ENCODE measurements at places on chromosomes 6 and 20. TPM values are rescaled to one million over a fixed set of nuclear protein-coding genes. Genes with fewer than 3 reads are reported as not detected.

DNA sequence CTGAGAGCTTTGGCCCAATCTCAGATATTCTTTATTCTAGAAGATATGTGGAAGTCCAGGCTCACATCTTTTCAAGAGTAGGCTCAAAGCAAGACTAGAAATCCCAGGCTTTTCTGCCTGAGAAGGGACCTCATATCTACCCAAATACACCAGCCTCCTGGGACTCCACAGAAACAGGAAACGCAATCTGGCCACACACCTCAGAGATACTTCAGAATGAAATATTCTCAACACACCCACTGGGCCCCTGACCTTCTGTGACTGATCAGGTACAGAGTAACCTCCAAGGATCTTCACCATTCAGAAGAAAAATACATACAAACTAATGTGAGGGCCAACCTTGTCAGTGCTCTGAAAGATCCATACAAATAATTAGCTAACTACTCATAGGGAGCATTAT, 183.2 kb downstream of the HIVEP2 start:
- no peak overlapping the region for H3K27ac ChIP-seq
- peaks cover 10% of the 10 kb centered on the region for H3K4me1 ChIP-seq
- H3K4me3 ChIP-seq = no peak overlapping the region
- H3K36me3 ChIP-seq = peaks cover 46% of the 10 kb centered on the region
- DNase-seq = no peak

GRCh38 chr20:58361481-58362205, 27.4 kb upstream of the VAPB start:
- no peak overlapping the region for H3K27ac ChIP-seq
- peaks cover 38% of the 10 kb centered on the region for H3K4me1 ChIP-seq
- H3K4me3 ChIP-seq = no peak overlapping the region
- no peaks in the 10 kb centered on the region for H3K27me3 ChIP-seq
- no peak for DNase-seq
- no peaks in the 10 kb centered on the region for H3K36me3 ChIP-seq

GRCh38 chr6:53864781-53865180, 70.0 kb downstream of the LRRC1 start:
- DNase-seq = no peak
- H3K27ac ChIP-seq = peak overlapping the region; percentile 75
- no peaks in the 10 kb centered on the region for H3K4me1 ChIP-seq
- H3K36me3 ChIP-seq = no peaks in the 10 kb centered on the region
- H3K4me3 ChIP-seq = no peak overlapping the region

GRCh38 chr6:168619560-168620314, 178.8 kb downstream of the SMOC2 start:
- H3K27ac ChIP-seq = no peak overlapping the region
- H3K36me3 ChIP-seq = no peaks in the 10 kb centered on the region
- DNase-seq = peak; percentile 27

DNA sequence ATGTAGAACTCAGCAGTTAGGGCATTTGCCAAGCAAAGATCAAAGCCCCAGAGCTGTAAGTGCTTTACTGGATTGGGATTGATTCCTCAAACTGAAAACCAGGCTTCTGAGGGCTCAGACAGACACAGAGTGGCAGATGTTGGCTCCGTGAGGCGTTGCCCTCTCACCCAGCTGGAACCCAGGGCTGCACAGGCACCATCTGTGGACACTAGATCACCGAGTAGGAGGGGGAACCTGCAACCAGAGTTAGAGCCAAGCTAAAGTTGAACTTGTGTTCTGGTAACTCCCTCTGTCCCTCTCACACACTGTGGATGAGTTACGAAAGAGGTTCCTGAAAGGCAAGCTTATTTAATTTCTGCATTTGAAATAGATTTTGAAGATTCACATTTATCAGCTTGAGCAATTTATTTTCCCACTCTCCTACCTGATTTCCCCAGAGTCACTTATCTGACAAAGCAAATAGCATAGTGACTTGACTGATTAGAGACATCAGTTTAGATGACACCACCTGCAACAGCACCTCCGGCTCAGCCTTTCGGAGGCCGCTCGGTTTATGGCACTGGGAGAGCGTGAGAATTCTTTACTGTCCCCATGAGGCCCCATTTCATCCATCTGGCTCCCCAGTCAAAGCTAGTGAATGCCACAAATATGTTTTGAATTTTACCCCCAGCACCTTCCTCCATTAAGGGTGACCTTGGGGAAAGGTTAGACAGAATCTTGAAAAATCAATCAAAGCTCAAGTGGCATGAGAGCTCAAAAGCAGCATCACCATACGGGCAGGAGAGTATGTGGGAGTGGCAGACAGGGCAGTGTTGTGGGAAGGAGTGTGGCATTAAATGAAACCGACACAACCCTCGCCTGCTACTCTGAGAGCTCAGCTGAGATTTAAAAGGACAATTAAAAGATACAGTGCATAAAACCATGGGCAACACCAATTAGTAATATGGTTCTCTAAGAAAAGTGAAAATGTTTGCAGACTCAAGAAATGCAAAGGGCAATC, 48.5 kb downstream of the RPF2 start:
- H3K4me1 ChIP-seq = no peaks in the 10 kb centered on the region
- H3K27ac ChIP-seq = no peak overlapping the region
- H3K27me3 ChIP-seq = peaks cover 5% of the 10 kb centered on the region
- no peak for DNase-seq
- no peak overlapping the region for H3K4me3 ChIP-seq

DNA sequence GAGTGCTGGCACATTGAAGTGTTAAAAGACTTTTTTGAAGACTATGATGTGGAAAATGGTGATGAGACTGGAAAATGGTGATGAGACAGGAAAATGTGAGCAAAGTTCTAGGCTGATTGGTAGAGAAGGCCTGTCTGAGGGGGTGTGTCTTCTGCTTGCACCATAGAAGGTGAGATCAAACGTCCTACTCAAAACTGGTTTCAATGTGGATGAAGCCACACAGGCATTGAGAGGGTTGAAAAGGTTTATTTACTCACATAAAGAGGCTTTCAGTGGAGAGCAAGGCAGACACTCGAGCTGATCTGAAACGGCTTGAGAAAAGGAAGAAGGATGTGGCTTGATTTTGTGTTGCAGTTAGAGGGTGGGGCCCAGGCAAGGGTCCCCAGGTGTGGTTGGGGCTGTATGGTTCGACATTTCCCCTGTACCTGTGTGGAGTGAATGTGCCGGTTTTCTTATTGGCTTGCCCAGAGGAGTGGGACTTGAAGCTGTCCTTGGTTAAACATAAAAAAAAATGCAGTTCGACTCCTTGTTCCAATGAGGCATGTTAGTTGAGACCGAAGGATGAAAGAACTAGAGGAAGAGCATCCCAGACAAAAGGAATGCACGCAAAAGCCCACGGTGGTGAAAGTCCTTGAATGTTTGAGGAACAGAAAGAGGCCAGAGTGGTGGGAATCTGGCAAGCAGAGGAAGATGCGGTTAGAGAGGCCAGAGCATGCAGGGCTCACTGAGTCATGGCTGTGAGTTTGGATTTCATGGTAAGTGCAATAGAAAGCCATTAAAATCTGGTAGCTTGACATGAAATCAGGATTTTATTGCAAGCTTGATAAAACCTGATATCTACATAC, 172.3 kb downstream of the EPM2A start:
- DNase-seq = no peak
- H3K36me3 ChIP-seq = no peaks in the 10 kb centered on the region
- H3K27me3 ChIP-seq = no peaks in the 10 kb centered on the region

DNA sequence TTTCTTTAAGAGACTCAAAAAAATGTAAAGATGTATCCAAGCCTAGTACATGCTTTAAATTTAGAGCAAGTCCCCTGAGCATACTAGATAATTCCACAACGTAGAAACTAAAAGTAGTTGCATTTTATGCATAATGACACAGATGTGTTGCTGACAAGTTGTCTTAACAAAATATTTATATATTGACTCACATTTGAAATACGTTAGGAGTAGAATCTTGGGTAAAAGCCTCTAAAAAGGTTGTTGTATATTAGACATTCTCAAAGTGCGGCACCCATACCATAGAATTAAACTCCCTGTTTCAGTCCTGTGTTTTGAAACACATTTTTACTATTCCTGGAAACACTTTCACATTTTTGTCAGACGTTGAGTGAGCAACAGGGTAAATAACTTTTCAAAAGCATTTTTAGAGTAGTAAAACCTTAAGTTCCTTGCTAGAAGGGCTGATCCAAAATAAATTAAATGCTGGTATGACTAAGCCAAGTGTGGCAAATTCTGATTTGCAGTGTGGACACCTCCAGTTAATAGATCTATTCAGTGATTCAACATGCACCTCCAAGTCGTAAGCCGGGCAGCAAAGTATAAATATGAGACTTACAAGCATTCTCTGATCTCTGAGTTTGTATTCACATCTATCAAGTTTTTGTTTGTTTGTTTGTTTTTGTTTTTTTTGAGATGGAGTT, 97.5 kb downstream of the GMDS start:
- no peak overlapping the region for H3K27ac ChIP-seq
- H3K4me1 ChIP-seq = no peaks in the 10 kb centered on the region
- H3K27me3 ChIP-seq = no peaks in the 10 kb centered on the region
- H3K36me3 ChIP-seq = no peaks in the 10 kb centered on the region

GRCh38 chr20:36573798-36574365, 485 bp downstream of the TGIF2 start:
- no peaks in the 10 kb centered on the region for H3K27me3 ChIP-seq
- peak overlapping the region; percentile 82 for H3K4me3 ChIP-seq

DNA sequence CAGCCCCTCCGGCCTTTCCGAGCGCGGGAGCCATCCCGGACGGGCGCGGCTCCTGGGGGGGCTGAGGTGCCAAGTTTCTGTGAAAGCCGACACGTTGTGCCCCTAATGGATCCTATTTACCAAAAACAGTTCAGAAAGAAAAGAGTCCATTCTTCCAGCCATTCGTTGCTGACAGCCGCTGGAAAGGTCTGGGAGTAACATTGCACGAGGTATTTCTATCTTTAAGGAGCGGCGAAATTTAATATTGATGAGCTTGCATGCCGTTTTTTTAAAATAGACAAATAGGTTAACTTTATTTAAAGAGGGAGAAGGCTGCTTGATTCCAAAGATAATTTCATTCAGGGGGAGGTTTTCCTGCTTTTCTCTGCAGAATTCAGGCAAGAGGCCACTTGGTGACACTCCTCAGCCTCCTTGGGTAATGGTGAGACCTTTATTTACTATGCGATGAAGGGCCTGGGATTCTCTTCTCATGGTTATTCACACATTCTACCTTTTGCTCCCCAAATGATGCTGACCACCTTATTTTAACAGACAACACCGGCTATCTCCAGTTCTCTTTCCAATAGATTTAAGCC, 988 bp downstream of the TIAM2 start:
- H3K4me1 ChIP-seq = peaks cover 9% of the 10 kb centered on the region
- H3K36me3 ChIP-seq = no peaks in the 10 kb centered on the region
- H3K4me3 ChIP-seq = peak overlapping the region; percentile 65
- peak overlapping the region; percentile 43 for H3K27ac ChIP-seq
- peaks cover 20% of the 10 kb centered on the region for H3K27me3 ChIP-seq

The LRRC73 gene
- total RNA-seq = 1.1 TPM

The COL10A1 gene
- total RNA-seq = not detected

The HIVEP2 gene
- 21.7 TPM for total RNA-seq

The CALHM6 gene
- 8.6 TPM for total RNA-seq

The HLA-DQB1 gene
- total RNA-seq = 0.33 TPM

The COMMD7 gene
- total RNA-seq = 26.3 TPM

The SNX14 gene
- total RNA-seq = 88.1 TPM

The OSBPL2 gene
- total RNA-seq = 31.7 TPM

The TDRD6 gene
- total RNA-seq = 0.49 TPM
